Amygdala (tissue), 56 donors: ENCODE measurements at places on chromosomes 16 and 17.

DNA sequence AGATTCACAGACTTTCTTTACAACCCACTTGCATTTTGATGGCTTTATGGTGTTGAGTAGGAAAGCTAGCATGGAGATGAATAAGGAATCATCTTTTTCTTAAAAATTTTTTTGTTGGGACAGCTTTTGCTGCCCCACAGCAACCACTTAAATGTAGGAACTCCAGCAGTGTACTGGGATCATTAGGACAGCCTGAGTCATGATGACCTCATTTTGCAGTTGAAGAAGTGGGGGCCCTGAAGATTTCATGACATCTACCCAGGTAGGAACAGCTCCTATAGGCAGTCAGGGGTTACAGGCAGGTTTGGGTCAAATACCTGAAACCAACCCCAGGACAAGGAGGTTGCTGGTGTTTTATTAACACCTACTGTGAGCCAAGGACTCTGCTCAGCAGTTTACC is 2.1 kb downstream of the METTL22 start:
- no peak for DNase-seq

- DNase-seq = no peak
Measured at GRCh38 chr17:81200695-81201580, 21.8 kb downstream of the CEP131 start.

DNA sequence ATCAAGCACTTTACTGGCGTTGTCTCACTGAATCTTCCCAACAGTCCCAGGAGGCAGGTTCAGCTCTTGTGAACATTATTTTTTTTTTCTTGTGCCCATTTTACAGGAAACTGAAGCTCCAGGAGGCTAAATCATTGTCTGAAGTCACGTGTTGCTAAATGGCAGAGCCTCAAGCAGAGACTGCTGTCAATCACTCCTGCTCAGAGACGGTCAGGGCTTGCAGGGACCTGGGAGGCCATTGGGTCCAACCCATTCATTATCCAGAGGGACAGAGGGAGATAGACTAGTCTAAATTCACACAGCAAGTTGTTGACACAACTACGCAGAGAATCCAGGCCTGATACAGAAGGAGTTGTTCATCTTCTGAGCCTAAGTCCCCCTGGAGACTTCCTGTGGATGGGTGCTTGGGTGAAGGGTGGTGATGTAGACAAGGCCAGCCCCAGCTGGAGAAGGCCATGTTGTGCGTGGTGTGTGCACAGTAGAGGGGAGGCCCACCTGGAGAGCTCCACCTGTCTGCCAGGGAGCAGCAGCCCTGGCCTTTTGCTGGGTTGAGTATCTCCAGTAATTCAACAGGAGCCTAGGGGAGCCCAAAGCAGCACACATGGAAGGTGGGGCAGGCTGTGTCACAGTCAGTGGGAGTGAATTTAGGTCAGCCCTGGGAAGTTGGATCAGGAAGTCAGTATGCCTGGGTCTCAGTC is 24.3 kb upstream of the C1QL1 start:
- no peak for DNase-seq

GRCh38 chr17:31349454-31349853 is 28.0 kb upstream of the EVI2A start:
- DNase-seq = no peak

DNA sequence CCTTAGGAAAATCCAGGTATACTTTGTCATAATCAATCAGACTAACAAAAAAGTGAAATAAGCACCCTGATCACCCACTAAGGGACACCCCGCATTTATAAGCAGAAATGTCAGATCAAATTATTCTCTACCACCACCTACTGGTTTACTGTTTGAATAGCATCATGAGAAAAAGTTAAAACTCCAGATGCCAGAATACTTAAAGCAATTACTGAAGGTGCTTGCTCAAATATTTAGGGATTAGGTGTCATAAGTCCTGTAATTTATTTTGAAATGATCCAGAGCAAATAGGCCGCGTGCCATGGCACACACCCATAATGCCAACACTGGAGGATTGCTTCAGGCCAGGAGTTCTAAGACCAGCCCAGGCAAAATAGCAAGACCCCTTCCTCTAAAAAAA is 2.3 kb downstream of the TOP2A start:
- DNase-seq = no peak

GRCh38 chr17:50864747-50865059 is 1.5 kb downstream of the TOB1 start:
- DNase-seq = no peak

- DNase-seq = no peak
Measured at GRCh38 chr17:76783146-76783545, 45.2 kb downstream of the MFSD11 start.

DNA sequence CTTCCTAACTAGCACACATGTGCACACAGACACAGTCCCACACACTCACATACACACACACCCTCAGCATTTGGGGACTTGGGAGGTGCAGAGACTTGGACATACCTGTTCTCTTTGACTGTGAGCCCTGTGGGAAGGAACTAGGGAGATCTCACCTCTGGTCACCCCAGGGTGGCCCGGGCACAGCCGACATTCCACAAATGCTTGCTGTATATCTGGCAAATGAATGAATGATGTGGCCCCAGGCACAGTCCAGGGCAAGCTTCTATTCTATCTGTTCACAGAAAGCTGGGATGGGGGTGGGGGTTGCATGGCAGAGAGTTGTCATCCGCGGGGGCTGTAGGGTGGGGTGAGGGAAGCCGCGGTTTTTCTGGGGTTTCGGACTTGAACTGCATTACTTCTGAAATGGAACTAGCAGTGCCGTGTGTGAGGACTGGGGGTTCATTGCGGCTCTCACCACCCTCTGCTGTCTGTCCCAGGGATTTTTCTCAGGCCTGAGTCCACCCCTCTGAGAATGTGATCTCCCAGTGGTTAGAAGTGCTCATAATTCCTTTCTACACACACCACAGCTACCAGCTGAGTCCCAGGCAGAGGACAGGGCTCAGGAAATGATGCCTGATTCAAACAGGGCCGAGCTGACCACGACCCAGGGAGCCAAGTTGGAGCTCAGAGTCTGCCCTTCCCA is 3.3 kb upstream of the RIPOR1 start:
- DNase-seq = no peak

- no peak for DNase-seq
Measured at GRCh38 chr16:65446427-65446826, 324.6 kb upstream of the CDH11 start.

DNA sequence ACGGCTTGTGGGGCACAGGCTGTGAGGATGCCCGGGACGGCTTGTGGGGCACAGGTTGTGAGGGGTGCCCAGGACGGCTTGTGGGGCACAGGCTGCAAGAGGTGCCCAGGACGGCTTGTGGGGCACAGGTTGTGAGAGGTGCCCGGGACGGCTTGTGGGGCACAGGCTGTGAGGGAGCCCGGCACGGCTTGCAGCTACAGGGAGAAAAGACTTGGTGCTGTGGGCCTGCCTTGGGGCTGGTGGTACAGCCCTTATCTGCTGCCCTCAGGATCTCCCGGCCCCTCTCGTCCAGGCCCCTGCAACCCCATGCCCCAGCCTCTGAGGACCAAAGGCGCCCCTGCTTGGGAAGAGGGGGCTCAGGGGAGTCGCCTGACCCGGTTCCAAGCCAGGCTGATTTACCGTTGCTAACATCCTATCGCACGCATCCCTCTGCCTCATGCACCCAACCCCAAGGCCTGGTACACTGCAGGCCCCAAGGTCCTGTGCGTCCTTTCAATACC is 5.0 kb upstream of the HBM start:
- no peak for DNase-seq

- no peak for DNase-seq
Measured at GRCh38 chr17:65463242-65463641, 98.2 kb downstream of the AXIN2 start.

DNA sequence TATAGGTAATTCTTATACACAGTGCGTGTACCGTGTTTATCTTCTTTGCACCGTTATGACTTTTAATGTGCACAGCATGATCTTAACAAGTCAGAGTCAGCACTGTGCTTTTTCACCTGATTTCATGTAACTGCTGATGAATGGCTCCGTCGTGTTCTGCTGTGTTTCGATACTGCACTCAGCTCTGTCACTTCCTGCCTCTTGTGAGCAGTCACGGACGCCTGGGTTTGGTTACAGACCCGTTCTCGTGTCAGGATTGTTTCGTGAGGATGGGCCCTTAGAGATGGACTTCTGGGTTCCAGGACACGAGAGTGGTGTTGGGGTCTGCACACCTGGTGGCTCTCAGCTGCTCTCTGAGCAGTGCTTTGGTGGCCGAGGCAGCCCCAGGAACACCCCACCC is 24.6 kb downstream of the TBCD start:
- no peak for DNase-seq

DNA sequence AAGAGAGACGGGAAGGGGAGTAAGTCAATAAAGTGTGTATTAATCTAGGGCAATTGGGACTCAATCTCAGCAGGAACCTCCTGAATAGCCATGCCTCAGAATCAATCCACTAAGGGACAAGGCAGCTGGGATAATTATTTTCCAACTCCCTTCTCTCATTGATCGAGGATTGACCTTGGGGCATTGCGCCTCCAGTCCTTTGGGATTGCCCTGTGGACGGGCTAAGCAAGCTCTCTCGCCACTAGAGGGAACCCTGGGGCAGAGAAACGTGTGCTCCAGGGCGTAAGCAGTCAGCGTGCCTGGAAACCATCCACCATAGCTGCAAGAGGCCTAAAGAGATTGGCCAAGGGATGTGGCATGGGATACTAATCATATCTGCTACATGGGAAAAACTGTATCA is 53.9 kb upstream of the ERCC4 start:
- DNase-seq = no peak

DNA sequence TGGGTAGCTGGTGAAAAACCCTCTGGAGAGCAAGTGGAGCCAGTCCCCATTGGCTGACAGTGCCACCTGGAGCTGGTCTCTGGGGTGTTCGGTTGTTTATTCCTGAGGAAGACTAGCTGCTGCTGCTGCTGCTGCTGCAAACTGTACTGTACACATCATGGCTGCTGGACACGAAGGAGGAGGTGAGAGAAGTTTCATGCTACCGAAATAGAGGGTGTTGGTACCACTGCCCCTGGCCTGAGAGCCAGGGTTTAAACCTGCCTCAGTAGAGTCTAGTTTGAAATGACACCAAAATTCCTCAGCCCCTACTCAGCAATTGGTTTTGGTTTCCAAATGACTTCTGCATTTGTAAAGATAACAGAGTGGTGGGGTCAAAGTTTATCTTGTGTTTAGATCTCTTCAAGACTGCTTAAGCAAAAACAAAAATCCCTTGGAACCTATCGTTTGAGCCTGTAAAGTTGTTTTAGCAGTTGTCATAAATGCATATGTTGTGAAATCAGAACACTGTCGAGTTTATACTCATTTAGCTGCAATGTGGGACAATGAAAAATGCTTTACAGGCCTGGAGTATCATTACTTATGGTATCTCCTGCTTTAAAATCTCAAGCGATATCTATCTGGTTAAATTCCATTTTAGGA is 40.8 kb downstream of the CYB5B start:
- DNase-seq = no peak

- no peak for DNase-seq
Measured at GRCh38 chr16:89795676-89796075, 20.8 kb downstream of the FANCA start.

GRCh38 chr16:28258567-28258966 is 33.8 kb upstream of the SBK1 start:
- peak; percentile 42 for DNase-seq

- peak; percentile 8 for DNase-seq
Measured at GRCh38 chr16:73196670-73197069, 148.7 kb upstream of the ZFHX3 start.
